EH (cell line): ENCODE measurements at places on chromosomes 4 and X.

- no peak for DNase-seq
Measured at GRCh38 chr4:181508601-181509000, 734.6 kb upstream of the TENM3 start.

GRCh38 chr4:54102531-54103106 is 2.7 kb downstream of the GSX2 start:
- no peak for DNase-seq

GRCh38 chr4:2936773-2937145 is 26.4 kb downstream of the NOP14 start:
- DNase-seq, result peak; percentile 75

DNA sequence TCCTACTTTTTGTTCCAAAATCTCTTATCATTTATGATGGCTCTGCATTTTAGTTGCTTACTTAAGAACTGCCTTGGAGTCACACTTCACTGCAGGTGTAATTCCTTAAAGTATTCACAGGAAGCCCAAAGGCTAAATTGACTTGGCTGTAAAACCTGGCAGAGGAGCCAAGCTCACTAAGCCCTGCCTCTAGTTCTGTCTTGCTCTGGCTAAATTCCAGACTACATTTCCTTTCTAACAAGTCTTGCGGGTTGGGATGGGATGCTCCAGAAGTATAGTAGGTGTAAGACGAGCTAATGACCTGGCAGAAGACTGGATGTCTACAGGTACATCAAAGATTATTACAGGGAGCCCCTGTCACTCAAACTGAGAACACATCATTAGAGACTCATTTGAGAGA is 924.0 kb upstream of the INTU start:
- no peak for DNase-seq

GRCh38 chrX:7960246-7960645 is 33.0 kb upstream of the PNPLA4 start:
- DNase-seq, result no peak

DNA sequence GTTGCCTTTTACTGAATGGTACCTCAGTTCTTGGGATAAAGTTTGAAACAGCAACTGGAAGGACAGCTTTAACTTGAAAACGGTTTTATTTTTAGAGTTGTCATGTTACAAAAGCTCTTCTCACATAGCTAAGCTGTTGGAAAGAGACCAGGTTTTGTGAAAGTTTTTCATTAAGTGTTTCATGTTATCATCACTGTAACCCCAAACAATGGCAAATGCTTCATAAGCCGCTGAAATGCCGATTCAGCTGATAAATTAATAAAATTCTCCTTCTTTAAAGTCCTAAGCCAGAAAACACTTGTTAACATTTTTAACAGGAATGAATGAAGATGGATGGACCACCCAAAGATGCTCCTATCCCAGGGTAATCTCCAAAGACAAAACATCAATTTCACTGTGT is 76.1 kb upstream of the IRF2 start:
- no peak for DNase-seq

DNA sequence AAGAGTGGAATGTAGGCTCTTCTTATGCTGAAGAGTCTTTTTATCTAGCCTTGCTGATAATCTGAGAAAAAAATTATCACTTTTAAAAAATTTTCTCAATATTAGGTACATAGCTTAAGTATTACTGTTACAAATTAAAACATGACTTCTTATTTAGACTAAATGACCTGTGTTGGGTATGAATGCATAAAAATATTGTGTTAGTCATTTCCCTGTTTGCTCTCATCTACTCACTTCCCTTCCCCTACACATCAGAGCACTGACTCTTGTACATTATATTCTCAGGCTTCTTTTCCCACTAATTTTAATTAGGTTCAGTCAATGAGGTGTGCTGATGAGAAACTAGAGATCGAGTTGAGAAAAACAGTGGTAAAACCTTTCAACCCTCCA is 881.0 kb downstream of the PCDH18 start:
- DNase-seq, result no peak

DNA sequence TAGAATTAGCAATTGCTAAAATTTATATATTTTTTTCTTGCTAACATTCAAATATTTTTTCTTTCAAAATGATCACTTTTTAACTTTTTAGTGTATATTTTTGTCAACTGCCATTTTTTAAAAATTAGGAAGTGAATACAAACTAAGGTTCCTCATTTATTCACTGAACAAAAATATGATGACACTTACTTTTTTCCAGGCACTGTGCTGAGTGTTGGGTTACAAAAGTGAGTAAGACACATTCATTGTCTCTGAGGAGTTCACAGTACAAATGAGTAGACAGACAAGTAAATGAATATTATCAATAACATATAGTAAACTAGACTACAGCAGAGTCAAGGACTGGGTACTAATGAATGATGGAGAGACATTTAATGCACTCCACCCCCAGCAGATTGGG is 543.5 kb downstream of the PDHA2 start:
- no peak for DNase-seq

- no peak for DNase-seq
Measured at GRCh38 chrX:69178592-69178991, 13.3 kb upstream of the PJA1 start.

DNA sequence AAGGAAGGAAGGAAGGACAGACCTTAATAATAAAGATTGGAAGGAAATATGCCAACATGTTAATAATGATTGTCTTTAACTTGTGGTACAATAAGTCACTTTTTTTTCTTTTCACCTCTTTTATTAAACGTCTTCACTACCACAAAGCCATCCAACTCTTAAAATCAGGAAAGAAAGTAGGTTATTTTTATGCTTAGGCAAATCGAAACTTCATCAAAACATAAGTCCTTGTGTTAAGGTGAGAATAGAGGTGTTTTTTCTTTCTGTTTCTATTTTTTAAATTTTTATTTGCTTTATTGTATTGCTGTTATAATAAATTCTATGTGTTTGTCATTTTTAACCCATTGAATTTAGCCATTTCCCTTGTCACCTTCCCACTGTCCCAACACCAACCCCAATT is 26.5 kb downstream of the BLOC1S4 start:
- no peak for DNase-seq

- DNase-seq, result no peak
Measured at GRCh38 chr4:8907596-8908205, 36.1 kb upstream of the HMX1 start.

DNA sequence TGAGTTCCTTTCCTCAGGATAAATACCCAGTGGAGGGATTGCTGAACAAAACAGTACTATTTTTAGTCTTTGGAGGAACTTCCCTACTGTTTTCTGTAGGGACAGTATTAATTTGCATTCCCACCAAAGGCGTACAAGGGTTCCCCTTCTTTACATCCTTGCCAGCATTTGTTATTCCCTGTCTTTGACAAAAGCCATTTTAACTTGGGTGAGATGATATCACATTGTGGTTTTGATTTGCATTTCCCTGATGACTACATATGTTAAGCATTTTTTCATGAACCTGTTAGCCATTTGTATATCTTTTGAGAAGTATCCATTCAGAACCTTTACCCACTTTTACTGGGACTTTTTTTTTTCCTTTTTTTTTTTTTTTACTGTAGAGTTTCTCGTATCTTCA is 126.2 kb upstream of the ANXA10 start:
- no peak for DNase-seq

DNA sequence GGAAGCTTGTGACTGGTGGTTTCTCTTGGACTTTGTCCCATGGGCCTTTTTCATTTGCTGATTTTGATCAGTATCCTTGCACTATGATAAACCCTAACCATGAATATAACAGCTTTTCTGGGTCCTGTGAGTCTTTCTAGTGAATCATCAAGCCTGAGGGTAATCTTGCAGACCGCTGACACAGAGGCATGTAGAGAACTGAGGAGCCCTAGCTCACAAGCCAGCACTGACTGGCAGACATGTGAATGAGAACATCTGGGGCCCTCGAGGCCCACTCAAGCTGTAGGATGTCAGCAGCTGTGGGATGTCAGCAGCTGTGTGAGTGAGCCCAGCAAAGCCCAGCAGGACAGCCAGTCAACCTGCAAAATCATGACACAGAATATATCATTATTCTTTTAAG is 36.7 kb downstream of the HMGB3 start:
- DNase-seq, result peak; percentile 65

GRCh38 chr4:125125276-125125675 is 189.5 kb upstream of the FAT4 start:
- peak; percentile 39 for DNase-seq

DNA sequence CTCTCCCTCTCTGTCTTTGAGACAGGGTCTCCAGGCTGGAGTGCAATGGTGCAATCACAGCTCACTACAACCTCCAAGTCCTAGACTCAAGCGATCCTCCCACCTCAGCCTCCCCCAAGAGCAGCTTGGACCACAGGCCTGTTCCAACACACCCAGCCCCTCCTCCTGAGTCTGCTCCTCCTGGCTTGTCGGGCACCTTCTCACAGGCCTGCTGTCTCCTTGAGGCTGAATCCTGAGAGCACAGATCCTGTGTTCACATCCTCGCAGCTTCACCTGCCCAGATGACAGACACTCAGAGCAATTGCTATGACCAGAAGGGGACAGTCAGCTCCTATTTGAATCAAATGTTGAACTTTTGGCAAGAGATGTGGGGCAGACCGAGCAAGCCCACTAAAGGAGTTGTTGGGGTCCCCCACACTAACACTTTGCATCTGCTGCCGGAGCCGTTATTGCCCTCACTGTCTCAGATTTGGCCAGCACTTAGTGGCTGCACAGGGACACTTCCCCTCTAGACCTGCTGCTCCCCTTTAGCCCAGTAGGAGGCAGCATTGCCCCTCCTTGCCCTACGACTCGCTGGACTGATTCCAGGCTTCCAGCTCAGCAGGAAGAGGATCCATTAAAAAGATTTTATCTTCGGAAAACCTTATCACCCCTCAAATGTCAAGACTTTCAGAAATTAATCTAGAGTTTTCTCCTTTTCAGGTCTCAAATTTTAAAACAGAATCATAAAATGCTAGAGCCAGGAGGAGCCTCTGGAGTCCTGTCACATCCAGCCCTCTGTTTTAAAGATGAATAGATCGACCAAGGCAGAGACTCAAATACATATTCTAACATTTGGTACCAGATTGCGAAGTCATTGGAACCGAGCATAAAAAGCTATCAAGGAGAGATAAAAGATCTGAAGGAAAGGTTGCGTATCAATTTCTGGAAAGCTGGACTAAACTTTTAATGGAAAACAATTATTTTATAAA is 113.7 kb downstream of the USP46 start:
- peak; percentile 76 for DNase-seq

DNA sequence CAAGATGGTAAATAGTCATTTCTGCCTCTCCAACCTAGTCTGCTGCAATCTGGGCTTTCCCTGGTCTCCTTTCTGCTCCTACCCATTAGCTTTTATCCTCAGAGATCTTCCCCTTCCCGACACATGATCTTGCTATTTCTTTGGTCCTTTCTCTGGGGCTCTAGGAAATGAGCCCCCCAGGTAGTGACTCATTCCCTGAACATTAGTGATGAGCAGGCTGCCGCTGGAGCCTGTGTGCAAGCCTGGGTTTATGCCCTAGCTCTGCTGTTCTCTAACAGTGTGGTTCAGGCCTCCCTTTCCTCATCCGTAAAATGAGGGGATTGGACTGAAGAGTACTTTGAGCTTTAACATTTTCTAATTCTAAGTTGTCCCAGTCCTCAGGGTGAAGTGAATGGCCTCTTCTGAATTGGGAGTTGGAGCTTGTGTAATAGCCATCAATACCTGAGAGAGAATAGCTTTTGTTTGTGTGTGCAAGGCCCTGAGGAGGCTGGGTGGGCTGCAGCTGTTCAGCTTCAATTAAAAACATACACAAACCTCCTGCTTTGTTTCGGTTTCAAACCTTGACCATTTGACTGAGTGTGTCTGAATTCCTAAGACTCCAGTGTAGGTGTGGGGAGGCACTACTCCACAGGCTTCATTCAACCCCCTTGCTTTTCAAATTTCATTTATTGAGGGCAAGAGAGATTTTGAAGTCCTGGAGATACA is 115.6 kb upstream of the SCML1 start:
- DNase-seq, result peak; percentile 14

DNA sequence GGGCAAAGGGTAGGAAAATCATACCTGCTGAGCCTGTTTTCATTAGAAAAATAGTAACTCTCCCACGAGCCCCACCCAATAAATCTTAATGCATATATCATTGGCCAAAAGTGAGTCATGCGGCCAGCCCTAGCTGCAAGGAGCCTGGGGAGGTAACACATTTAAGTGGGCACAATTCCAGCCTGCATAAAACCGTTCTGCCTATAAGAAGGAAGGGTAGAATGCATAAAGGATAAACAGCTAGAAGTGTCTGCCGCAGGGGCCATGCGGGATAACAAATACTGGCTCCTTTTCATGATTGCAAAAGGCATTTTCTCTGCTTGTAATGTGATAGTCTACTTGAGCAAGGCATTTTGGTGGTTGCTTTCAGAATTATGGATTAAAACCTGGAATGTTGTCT is 37.1 kb downstream of the EFHC2 start:
- no peak for DNase-seq

GRCh38 chr4:156723951-156724668 is 247.5 kb downstream of the PDGFC start:
- no peak for DNase-seq

DNA sequence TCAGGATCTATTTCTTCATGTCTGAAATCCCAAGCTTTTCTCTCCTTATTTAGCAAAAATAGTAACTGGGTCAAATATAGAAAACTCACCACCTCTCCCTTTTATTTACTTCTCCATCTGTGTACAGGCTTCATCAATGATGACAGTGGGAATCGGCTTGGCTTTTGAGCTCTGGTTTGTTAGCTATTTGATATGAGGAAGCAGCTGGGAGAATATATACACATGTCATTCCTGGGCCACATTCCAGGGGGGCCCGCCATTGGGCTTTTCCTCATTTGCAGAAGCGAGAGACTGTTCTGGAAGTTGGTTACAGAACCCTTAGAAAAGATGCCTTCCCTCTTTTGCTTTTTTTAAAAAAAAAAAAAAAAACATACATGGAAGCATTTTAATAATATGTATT is 107.4 kb upstream of the F9 start:
- DNase-seq, result no peak

DNA sequence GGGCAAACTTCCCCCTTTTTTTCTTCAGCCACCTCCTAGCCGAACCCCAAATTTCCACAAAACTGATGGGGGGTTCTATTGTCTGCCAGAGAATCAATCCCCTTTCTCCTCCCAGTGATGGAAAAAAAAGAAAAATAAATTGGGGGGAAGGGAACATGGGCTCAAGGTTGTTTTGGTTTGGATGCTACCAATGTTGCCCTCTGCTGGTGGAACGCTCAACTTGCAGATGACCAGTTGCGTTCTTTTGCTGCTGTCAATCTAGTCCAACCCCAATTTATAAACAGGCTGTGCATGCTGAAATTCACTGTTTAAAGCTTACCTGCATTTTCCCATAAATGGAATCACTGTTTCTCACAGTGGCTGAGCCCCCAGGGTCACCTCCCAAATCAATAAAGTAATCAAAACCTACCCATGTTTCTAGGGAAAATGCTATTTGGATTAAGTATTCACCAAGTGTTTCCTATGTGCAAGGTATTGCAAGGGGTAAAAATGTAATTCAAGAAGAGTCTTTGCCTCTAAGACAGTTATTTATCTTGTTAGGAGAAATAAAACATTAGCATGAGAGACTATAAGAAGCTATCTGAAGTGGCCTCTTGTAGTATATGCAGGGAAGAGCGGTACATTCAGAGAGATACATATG is 116.7 kb upstream of the TMEM164 start:
- peak; percentile 56 for DNase-seq

DNA sequence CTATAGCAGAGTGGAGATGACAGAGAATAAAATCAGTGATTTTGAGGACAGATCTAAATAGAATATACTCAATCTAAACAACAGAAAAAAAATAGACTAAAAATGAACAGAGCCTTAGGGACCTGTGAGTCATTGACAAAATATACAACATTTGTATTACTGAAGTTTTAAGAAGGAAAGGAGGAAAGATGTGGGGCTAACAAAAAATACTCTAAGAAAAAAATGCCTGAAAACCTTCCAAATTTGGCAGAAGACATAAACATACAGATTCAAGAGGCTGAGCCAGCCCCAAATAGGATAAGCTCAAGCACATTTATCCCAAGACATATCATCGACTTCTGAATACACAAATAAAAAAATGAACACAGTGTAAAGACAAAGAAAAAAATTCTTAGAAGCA is 123.6 kb upstream of the INTU start:
- peak; percentile 25 for DNase-seq
